Kidney (tissue), 22 donors: ENCODE measurements at places on chromosomes 6 and 20. TPM values are rescaled to one million over a fixed set of nuclear protein-coding genes. Genes with fewer than 3 reads are reported as not detected.
A peak's percentile ranks its signal among the peaks of the same experiment; 100 is the strongest.

- DNase-seq: no peak
Measured at GRCh38 chr6:161360520-161360919, 86.7 kb upstream of the AGPAT4 start.

GRCh38 chr6:168905451-168906090, 348.1 kb downstream of the THBS2 start:
- no peak for DNase-seq

The ASIP gene
- total RNA-seq: not detected

DNA sequence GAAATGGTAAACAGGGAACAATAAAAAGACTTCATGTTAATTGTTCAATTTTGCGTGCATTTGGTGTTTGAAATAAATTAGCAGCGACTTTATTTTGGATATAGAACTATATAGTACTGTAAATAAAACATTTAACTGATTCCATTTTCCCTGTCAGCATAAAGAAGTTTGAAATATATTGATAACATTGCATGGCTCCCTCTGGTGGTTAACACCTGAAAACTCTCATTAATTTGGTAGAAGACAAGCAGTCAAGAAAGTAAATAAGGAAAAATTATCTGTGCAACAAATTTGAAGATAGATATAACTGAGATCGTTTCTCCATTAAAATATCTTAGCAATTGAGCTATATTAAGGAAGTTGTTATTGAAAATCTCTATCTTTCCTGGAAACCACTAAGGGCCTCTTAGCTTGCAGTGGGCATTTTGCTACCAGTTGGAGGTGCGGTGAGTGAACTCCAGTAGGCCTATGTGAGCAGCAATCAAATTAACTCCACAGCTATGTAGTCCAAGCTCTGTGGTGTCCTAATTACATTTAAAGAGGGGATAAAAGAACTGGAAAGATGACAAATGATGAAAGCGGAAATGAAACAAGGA, 435.7 kb upstream of the FKBP1C start:
- peak; percentile 5 for DNase-seq

GRCh38 chr6:74256781-74257180, 560.8 kb downstream of the CD109 start:
- peak; percentile 75 for DNase-seq

GRCh38 chr20:18662279-18663040, 74.6 kb downstream of the DTD1 start:
- DNase-seq: no peak

DNA sequence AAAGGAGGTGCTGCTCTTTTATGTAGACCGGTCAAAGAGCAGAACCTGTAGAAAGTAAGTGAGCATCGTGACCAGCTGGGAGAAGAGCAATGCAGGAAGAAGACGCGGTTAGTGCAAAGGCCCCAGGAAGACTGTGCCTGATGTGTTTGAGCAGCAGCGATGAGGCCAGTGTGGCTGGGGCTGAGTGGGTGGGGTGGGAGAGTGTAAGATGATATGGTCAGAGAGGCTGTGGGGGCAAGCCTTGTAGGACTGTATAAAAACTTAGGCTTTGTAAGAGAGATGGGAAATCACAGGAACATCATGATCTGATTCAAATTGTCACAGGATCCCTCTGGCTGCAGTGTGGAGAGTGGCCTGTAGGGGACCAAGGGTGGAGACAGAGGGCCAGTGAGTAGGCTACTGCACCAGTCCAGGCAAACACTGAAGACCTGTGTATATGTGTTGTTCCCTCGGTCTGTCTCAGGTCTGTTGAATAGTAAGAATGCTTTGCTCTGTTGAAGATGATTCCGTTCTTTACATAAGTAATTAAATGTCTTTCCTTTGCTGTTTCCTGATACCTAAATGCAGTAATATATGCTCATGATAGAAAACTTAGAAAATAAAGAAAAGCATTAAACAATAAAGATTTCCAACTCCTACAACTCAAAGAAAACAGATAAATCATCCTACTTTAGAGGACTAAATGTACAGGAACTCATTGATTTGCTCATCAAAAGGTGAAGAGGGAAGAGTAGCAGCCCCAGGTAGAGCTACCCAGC, 23.6 kb upstream of the WFDC2 start:
- no peak for DNase-seq

The C6orf141 gene
- 2.2 TPM for total RNA-seq

The MICB gene
- total RNA-seq: 5.7 TPM

- DNase-seq: peak; percentile 19
Measured at GRCh38 chr6:41801380-41801779, 13.9 kb downstream of the TOMM6 start.

DNA sequence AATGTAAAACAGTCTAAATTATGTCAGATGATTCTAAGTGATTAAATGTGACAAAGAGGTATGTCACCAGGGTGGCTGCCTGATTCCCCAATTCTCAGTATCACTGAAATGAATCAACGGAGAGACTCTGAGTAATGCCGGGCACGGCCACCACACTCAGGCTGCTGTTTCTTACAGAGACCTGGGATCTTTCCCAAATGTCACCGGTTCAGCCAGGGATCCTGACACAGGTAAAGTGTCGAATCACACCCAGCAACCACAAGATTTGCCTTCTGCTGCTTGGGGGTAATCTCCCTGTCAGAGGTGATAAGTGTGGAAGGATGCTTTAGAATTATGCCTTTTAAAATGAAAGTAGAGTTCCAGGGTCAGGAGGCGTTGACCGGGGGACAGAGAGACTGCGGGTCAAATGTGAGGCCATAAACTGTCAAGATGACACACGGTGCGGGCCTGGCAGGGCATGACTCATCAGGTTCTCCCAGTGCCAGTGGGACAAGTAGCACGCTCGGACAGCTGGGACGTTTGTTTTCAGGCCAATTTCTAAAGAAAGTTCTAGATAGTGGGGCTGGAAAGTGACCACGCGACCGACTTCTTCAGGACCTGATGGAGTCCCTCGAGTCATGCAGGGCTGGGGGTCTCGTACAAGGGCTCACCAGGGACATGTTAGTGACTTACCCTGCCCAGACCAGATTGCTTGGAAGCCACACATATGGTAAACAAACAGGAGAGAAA, 48.9 kb downstream of the PRDM1 start:
- DNase-seq: no peak

GRCh38 chr20:54692168-54692887, 216.9 kb downstream of the DOK5 start:
- no peak for DNase-seq

The CLIC5 gene
- total RNA-seq: 7.4 TPM

DNA sequence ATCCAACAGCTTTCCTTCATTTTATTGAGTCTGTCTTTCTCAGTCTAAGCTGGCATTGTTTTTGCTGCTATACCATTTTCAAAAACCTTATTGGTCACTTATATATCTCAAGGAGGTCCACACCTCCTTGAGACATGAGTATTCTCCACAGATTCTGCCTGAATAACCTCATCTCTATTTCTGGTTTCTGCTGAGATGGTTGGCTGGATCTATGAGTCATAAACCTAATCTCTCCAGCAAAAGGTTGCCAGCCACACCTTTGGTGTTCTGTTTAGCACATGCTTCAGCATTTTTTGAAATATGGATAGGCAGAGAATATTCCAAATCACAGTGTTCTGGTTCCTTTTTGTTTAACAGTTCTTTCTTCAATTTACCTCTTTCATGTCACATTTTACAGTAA, 40.8 kb upstream of the TMEM244 start:
- DNase-seq: no peak

The ZNF311 gene
- total RNA-seq: 1.6 TPM

- DNase-seq: no peak
Measured at GRCh38 chr6:252775-253535, 39.3 kb upstream of the DUSP22 start.

The COL20A1 gene
- total RNA-seq: not detected

- DNase-seq: no peak
Measured at GRCh38 chr6:136728976-136729515, 63.2 kb downstream of the MAP3K5 start.
